ENCODE measurements at places on chromosomes 2 and 18. TPM values are rescaled to one million over a fixed set of nuclear protein-coding genes. Genes with fewer than 3 reads are reported as not detected.

GRCh38 chr2:120392923-120393322 lies 47.0 kb downstream of the INHBB start:
- no peak for DNase-seq

DNA sequence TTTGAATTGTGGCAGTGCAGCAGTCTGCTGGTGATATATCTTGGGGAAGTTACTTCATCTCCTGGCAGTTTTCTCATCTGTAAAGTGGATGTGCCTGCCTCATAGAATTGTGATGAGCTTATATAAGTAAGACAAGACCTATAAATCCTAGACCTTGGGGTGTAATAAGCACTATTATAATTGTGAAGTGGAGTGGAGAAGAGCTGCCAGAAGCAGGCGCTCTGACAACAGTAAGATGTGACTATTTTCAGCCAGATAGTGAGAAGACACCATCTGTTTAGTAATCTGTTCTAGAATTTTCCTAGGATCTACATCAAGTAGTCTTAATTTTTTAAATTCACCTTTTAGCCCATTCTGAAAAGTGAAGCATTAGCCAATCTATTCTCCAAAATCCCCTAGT lies 85.6 kb upstream of the TSPYL6 start:
- no peak for DNase-seq

DNA sequence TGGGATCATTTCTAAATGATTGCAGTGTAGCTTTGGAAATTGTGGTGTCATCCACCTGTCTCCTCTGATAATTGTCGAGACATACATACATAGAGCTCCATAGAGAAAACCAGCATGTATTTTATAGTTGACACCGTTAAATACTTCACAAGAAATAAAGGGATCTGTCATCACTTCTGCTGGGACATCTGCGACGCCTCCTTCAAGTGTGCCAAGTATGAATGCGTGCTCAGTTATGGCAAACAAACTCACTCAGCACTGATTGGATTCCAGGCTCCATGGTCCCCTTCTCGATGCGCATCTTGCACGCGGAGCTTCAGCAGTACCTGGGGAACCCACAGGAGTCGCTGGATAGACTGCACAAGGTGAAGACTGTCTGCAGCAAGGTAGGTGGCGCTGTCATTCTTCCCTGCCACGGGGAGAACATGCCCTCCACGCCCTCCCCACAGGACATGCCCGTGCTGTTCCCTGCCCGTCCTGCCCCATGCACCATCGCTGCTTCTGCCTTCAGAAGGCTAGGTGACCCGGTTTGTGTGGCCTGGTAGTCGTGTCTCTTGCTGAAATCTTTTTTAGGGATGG lies 64.1 kb downstream of the TRAPPC12 start:
- DNase-seq, result no peak

HOXD10 gene
- 0.56 TPM for total RNA-seq
